Stimulated activated CD8-positive, alpha-beta memory T cell treated with anti-CD3 and anti-CD28 coated beads, Interleukin-4, amount 100 ng/mL, for 1 hour (primary cell): ENCODE measurements at places on chromosomes 3 and 15.

GRCh38 chr15:60717008-60717407 is 238.1 kb upstream of the ICE2 start:
- no peak for DNase-seq

- DNase-seq, result no peak
Observed at GRCh38 chr15:59918994-59919951, 84.8 kb upstream of the FOXB1 start.

- no peak for DNase-seq
Observed at GRCh38 chr15:78046796-78047341, 30.6 kb downstream of the TBC1D2B start.

DNA sequence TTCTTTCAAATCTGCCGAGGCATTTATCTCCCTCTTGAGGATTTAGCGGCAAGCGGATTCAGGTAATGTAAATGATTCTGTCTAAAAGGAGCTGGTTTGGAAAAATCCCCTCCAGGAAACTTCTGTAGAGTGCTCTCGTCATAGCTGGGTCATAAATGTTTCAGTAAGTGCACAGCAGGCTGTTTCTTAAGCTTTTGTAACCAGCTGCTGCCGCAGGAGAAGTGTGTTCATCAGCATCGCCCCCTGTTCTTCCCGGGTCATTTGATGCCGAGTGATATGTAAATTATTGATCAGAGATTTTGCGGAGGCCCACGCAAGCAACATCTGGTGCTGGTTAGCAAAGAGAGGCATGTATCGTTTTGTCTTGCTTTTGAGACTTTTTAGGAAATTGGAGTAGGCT is 53.1 kb downstream of the DNASE1L3 start:
- no peak for DNase-seq

DNA sequence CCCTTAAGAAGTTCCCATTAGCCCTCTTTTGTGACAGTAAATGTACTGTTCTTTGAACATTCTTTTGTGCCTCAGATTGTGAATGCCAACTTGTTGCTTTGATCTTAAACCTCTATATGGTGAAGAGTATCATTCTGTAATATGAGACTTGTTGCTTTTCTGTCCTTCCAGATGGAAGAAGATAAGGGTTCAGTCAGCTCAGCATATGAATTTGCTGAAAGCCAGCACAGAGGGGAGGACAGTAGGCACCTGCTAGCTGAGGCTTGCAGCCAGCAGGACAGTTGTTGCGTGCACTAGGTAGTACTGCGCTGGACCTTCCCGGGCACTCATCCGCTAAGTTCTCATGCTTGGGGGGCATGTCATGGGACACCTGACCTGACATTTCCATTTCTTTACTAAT is 74.7 kb downstream of the DCUN1D1 start:
- no peak for DNase-seq
